ENCODE measurements at places on chromosomes 7 and 10. TPM values are rescaled to one million over a fixed set of nuclear protein-coding genes. Genes with fewer than 3 reads are reported as not detected.

Gene TMEM225B
- polyA plus RNA-seq = 2.7 TPM

Gene ACHE
- polyA plus RNA-seq = not detected

Gene TAC1
- not detected for polyA plus RNA-seq

Gene RAPGEF5
- polyA plus RNA-seq = not detected

Gene MEOX2
- not detected for polyA plus RNA-seq

Gene TAS2R39
- not detected for polyA plus RNA-seq

Gene VWA2
- not detected for polyA plus RNA-seq

Gene RAB18
- polyA plus RNA-seq = 65.4 TPM

Gene XRCC2
- polyA plus RNA-seq = 0.39 TPM

Gene PRKRIP1
- 17.7 TPM for polyA plus RNA-seq

Gene TRIM50
- polyA plus RNA-seq = not detected

Gene GPR146
- 3.8 TPM for polyA plus RNA-seq

Gene ASB4
- polyA plus RNA-seq = not detected

Gene KLF14
- polyA plus RNA-seq = not detected

Gene LIPJ
- not detected for polyA plus RNA-seq

Gene TMEM196
- not detected for polyA plus RNA-seq

Gene CELF2
- polyA plus RNA-seq = 117 TPM

Gene PKD2L1
- not detected for polyA plus RNA-seq

Gene IL6
- not detected for polyA plus RNA-seq

Gene SPDYE16
- polyA plus RNA-seq = not detected

Gene SSBP1
- polyA plus RNA-seq = 341 TPM

Gene GRID2IP
- not detected for polyA plus RNA-seq

Gene FAM20C
- not detected for polyA plus RNA-seq

Gene PPP1R3C
- polyA plus RNA-seq = not detected

Gene ANKRD1
- not detected for polyA plus RNA-seq

Gene SCIN
- polyA plus RNA-seq = not detected

Gene FRMD4A
- 0.02 TPM for polyA plus RNA-seq

Gene ABCA13
- polyA plus RNA-seq = not detected

Gene ABCB4
- not detected for polyA plus RNA-seq

Gene CPVL
- polyA plus RNA-seq = not detected

Gene CALML3
- not detected for polyA plus RNA-seq
